ENCODE measurements at places on chromosomes 5 and 9. TPM values are rescaled to one million over a fixed set of nuclear protein-coding genes. Genes with fewer than 3 reads are reported as not detected.

GRCh38 chr5:132648355-132648754 is 9.6 kb upstream of the IL13 start:
- DNase-seq: no peak

- peak; percentile 44 for DNase-seq
Observed at GRCh38 chr5:81949462-81949861, 22.4 kb upstream of the ATG10 start.

GRCh38 chr9:110808599-110808980 is 140.0 kb downstream of the MUSK start:
- DNase-seq: no peak

PAIP1 gene
- total RNA-seq: 101 TPM

TEX48 gene
- total RNA-seq: not detected

TUSC1 gene
- total RNA-seq: 2.0 TPM
